ENCODE measurements at places on chromosomes 13 and 19.

GRCh38 chr19:33564836-33565338 lies 43.3 kb upstream of the PEPD start:
- no peak for DNase-seq

GRCh38 chr13:97134364-97135095 lies 87.6 kb upstream of the MBNL2 start:
- DNase-seq = no peak

- no peak for DNase-seq
These were observed 245.0 kb upstream of the SERP2 start for GRCh38 chr13:44128552-44129001.

DNA sequence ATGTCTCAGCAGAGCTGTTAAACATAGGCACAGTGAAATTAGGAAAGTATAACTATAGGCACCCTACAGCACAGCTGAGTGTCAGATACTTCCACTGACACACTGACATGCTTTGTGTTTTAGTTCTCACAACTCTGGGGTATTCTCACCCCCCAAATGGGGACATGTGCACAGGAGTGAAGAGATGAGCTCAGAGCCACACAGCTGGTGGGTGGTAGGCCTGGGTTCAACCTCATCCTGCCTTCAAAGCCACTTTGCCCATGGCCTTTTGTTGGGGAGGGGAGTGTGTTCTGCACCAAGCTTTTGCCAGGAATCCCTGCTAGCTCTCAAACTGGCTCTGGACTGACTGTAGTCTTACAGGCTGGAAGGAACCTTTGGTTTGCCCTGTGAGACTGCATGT lies 1.7 kb upstream of the SLC35E1 start:
- DNase-seq = no peak

GRCh38 chr19:55146705-55147273 lies 2.2 kb downstream of the TNNT1 start:
- peak; percentile 76 for DNase-seq

DNA sequence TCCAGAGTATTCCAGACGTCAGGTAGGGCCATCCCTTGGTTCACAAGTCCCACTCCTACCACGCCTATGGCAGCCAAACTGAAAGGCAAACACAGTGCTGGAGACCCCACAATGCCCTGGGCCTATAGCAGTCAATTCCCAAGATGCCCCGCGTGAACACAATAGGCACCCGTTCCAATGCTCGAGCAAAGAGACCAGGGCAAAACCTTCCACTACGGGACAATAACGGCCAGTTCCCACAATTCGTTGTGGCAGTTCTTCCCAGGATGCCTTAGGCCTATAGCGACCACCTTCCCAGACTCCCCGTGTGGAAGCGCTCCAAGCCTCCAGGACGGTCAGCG lies 538 bp downstream of the ZNF428 start:
- DNase-seq = peak; percentile 31

- DNase-seq = no peak
These were observed 283.1 kb downstream of the TDRD3 start for GRCh38 chr13:60679928-60680694.

GRCh38 chr19:41156207-41156606 lies 36.8 kb upstream of the CYP2S1 start:
- no peak for DNase-seq

GRCh38 chr19:23882493-23882892 lies 32.2 kb upstream of the ZNF726 start:
- DNase-seq = no peak

DNA sequence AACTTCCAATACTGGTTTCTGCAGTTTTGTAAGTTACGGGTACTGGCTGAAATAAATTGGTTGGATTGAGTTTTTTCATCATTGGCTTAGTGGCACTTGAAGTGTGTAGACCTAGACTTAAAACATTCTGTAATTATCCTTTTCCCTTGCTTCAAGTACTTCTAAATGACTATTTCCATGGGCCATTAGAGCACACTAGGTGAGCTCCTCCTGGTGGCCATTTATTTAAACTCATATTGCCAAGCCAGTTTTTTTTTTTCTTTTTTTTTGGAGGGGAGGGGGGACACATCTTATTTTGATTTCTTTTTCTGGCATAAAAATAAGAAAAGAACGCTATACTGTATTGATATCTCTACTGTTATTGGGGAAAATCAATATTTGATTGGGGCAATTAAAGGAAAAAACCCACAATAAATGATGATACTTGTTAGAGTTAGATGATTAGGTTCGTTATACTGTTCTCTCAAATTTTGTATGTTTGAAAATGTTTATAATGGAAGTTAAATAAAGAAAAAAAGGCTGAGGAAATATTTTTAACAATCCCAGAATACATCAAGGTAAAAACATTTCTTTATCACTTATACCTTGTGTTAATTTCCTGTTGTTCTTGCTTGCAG lies 82.9 kb downstream of the PDS5B start:
- DNase-seq = peak; percentile 12

- DNase-seq = no peak
These were observed 20.8 kb upstream of the EPHX3 start for GRCh38 chr19:15253061-15253460.

DNA sequence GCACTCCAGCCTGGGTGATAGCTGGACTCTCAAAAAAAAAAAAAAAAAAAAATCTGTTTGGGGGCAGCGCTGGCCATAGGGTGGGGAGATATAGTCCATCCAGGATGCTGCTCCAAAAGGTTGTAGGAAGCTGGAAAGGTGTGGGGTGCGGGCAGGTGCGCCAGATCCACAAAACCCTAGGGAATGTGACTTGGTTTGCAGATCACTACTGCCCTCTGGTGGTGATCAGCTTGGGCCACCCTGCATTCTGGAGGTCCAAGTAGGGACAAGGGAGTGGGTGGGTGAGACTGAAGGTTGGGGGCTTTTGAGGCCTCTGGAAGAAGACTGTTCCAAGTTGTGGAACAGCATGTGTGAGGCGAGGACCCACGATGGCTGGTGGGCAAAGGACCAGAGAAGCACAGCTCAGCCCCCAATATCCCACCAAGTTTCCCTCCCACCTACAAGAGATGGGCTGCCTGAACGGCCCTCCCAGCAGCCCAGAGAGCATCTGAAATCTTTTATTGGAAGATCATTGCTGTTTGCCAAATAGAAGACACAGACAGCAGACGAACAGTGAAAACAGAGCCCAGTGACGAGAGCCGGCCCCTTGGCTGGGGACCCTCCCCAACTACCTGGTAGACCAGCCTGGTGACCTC lies 10.4 kb upstream of the TYK2 start:
- DNase-seq = peak; percentile 12

GRCh38 chr13:85638815-85639393 lies 160.3 kb downstream of the SLITRK6 start:
- DNase-seq = no peak

- DNase-seq = no peak
These were observed 4.6 kb upstream of the PRKCG start for GRCh38 chr19:53877361-53877766.

- DNase-seq = no peak
These were observed 52.5 kb downstream of the SLITRK1 start for GRCh38 chr13:83829810-83830209.

GRCh38 chr13:30730526-30730925 lies 4.8 kb upstream of the ALOX5AP start:
- DNase-seq = no peak

- DNase-seq = no peak
These were observed 13.8 kb upstream of the GARIN5A start for GRCh38 chr19:50490411-50490811.

DNA sequence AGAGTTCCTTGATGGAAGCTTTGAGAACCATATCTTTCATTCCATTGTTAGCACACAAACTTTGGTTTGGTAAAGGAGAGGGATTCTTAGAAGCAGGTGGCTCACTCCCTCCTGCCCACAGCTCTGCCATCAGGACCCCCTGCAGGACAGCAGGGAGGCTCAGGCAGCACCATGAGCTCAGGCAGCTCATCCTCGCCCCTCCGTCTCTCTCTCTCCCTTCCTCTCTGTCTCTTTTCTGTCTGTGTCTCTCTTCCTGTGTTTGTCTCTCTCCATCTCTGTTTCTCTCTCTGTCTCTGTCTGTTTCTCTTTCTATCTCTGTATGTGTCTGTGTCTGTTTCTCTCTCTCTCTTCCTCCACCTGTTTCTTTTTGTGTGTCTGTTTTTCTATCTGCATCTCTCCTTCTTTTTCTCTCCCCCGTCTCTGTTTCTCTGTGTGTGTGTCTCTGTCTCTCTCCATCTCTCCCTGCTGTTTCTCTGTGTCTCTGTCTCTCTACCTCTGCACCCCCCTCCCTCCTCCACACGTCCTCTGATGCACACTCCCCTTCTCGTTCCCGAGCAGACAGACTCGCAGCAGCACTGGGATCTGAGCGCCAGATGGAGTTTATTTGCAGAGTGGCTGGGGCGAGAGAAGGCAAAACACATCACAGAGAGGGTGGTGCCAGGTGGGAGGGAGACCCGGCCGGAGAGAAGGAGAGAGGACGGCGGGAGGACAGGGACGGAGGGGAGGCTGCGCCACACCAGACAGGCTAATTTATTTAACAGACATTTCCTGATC lies 8.7 kb downstream of the SBK2 start:
- no peak for DNase-seq

DNA sequence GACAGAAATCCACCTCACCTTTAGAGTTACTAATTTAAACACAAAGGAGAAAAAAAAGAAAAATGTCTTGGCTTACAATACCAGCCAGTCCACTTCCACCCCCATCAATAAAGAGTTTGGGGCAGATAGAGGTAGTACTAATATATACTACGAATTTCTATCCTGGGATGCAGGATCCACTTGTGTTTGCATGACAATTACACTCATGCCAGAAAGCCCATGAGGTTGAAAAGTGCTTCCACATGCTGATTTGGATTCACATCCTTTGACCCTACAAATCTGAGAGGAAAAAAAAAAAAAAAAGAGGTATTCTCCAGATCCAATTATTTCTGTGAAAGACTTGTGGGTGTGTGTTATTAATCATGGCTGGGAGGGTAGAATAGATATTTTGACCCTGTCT lies 335.2 kb downstream of the SLITRK1 start:
- DNase-seq = no peak

DNA sequence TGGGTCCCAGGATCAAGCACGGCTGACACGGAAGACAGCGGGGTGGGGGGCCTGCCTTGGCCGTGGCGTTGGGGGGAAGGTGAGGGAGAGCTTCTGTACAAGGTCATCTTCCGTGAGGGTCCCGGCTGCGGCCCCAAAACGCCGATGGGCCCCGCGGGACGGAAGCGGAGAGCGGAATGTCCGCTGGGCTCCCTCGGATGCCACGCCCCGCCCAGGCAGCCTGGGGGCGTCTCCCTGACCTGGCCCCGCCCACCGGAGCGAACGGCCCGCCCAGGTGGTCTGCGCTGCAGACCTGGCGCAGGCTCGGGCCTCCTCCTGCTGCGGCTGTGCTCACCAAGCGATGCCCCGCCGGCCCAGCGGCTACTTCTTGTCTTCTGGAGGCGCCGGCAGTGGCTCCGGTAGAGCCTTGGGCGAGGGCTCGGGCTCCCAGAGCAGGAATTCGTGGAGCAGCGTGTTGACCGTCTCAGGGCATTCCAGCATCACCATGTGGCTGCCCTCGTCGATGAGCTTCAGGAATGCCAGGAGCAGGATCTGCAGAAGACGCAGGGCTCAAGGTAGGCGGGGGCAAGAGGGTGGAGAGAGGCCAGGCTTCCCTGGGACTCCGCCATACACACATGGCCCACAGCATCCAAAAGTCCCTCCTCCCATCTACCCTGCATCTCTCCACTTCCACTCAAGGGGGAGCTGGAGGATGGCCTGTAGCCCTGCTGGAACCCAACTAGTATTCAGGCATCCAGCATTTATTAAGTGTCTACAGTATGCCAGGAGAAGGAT lies 10.7 kb downstream of the ABHD8 start:
- no peak for DNase-seq

DNA sequence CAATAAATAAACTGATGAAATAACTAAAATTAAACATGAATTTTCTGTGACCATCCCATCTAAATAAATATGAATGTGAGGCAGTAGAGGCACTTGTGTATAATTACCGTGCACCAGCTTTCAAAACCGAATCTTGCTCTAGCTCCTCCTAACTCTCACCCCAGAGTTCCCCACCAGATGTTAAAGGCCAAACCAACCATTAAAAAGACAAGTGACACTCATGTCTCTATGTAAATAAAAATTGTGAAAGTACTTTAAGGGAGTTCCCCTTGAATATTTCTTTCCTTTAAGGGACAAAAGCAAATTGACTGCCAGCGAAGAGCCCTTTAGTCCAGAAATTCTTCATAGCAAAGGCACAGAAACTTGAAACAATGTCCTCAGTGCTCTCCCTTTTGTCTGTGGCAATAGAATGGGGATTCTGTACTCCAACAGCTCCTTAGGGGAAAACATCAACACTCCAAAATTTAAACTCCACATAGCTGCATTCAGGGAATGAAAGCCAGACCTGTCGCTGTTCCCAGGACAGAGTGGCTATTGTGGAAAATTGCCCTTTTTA lies 101.7 kb upstream of the SOX21 start:
- DNase-seq = no peak

DNA sequence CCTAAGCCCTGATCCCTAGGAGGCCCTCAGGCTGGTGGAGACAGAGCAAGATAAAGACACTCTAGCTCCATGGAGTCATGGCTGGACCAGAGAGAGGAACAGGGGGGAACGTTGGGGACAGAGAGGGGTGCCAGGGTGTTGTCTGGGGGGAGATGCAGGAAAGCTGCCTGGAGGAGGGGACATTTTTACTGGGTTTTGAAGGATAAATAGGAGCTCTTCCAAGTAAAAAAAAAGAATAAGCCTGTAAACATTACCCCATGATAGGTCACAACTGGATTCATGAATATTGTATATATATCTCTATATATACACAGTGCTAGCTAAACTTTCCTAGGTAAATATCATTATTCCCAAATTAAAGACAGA lies 714 bp downstream of the HSH2D start:
- no peak for DNase-seq

GRCh38 chr19:58409010-58409790 lies 751 bp downstream of the ZNF584 start:
- DNase-seq = no peak

GRCh38 chr13:39407786-39408185 lies 195.2 kb downstream of the LHFPL6 start:
- DNase-seq = no peak

- no peak for DNase-seq
These were observed 45.3 kb downstream of the KLF2 start for GRCh38 chr19:16369664-16370576.

GRCh38 chr19:34974646-34975045 lies 10.6 kb upstream of the ZNF792 start:
- no peak for DNase-seq

- DNase-seq = no peak
These were observed 62.0 kb upstream of the KLF2 start for GRCh38 chr19:16262618-16263017.

All from NCI-H1436 treated with DMSO at 0.1 percent for 48 hours (cell line).